ENCODE measurements at places on chromosomes 4 and X.

GRCh38 chrX:125003746-125004446, 315.8 kb upstream of the TEX13C start:
- DNase-seq = no peak

- DNase-seq = no peak
Observed at GRCh38 chr4:126778348-126778747, 854.4 kb upstream of the INTU start.

GRCh38 chrX:154991039-154991438, 31.5 kb downstream of the F8 start:
- DNase-seq = no peak

- DNase-seq = no peak
Observed at GRCh38 chrX:65987811-65988210, 52.1 kb downstream of the VSIG4 start.

- no peak for DNase-seq
Observed at GRCh38 chr4:166012129-166013030, 139.3 kb downstream of the TLL1 start.
